Stimulated activated CD8-positive, alpha-beta memory T cell treated with anti-CD3 and anti-CD28 coated beads, Interleukin-4, amount 100 ng/mL, for 4 hours (primary cell): ENCODE measurements at places on chromosomes 12 and 14.
A peak's percentile ranks its signal among the peaks of the same experiment; 100 is the strongest.

GRCh38 chr12:123141615-123142517 lies 9.0 kb downstream of the PITPNM2 start:
- DNase-seq, result no peak

DNA sequence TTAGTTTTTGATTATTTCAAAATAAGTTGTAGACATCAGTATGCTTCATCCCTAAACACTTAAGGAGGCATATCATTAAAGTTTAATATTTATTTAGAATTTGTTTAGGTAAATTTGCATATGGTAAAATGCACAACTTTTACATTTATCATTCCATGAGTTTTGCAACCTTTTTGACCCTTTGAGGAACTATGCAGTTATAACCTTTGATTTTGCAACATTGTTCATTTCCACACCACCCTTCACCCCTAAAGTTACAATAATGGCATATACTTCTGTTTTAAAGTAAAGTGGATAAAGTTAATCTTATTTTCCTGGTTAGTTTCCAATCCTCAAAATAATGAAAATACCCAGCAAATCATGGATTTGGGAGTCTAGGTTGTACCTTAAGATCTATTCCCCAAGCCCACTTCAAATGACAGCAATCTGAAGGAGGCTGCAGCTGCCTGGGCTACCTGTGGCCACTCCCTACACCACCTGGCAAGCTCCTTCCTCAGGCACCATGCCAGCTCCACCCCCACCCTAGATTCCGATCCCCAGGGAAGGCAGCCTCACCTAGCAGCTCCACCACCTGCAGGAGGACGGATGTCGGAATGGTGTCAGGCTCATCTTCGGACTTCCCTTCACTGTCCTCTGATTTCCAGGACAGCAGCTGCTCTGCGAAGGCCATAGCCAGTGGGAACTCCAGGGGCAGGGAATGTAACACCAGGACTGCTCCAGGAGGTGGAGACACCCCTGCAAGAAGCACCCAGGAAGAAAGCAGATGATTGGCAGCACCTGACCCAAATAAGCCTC lies 65.1 kb downstream of the TRAFD1 start:
- no peak for DNase-seq

DNA sequence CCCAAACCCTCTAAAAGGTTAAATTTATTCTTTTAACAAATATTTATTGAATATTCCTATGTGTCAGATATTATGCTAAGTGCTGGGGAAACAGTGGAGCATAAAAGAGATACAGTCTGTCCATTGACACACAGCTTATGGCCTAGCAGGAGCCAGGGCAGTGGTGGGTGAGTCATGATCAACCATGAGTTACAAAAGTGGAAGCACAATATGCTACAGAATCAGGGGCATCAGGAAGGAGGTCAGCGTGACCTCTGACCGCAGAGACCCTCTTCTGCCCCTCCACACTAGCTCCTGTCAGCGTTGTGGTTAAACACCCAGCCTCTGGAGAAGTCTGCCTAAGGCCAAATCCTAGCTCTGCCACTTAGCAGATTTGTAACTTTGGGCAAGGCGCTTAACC lies 4.7 kb upstream of the PPP1R1A start:
- DNase-seq, result no peak

GRCh38 chr14:66037361-66037760 lies 448.8 kb upstream of the CCDC196 start:
- DNase-seq, result no peak

DNA sequence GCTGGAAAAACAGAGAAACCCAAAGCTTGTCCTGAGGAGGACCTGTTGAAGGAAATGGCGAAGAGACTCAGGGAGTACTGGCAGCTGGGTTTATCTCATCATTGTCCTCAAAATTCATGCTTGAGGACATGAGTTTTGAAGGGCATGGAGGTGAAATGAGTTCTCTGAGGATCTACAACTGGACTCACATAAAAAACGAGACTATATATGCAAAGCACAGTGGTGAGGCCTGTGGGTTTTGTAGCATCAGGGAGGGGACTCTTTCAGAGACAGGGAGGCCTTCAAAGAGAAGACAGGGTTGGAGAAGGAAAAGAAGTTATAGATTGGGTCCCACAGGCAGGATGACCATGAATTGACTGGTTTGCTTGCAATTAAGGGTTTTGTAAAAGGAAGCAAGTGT lies 71.3 kb upstream of the SCN8A start:
- no peak for DNase-seq

DNA sequence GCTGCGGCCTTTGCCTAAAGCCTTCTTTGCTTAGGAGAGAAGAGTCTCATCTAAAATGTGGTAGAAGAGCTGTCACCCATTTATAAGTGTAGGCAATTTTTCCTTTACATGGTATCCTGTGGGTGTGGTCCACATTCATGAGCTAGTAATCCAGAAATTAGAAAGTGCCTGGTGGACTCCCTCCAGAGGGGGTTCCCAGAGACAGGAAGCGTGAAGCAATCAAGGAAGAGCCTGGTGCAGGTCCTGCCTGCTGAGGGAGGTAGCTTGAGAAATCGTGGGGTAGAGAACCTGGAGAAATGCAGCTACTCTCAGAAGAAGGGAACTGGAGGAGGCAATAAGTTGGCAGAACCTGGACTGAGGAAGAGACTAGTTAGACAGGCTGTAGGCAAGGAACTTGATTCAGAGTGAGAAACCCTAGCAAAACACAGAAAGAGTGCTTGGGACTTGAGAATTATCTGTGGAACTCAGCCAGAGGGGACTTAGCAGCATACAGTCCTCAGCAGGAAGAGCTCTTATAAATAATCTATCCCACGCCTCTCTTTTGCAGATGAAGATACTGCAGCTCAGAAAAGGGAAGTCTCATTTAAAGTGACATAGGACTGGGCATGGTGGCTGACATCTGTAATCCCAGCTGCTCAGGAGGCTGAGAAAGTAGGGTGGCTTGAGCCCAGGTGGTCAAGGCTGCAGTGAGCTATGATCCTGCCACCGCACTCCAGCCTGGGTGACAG lies 182.4 kb upstream of the CCND2 start:
- DNase-seq, result no peak

DNA sequence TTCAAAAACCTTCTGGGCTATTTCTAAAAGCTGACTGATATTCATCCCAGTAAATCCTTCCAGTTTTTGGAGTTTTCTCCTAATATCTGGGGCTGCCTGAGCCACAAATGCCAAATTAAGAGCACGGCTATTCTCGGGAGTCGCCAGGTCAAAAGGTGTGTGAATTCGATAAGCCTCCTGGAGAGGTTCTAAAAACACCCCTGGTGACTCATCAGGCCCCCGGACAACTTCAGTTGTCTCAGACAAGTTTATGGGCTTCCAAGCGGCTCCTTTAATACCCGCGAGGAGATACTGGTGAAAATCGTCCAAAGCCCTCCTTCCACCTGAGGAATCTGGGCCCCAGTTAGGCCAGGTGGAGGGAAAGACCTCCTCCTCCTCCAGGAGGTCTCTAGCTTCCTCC lies 677.1 kb downstream of the TMEM121 start:
- no peak for DNase-seq

GRCh38 chr14:68409387-68409786 lies 383.5 kb downstream of the ZFP36L1 start:
- DNase-seq, result no peak

GRCh38 chr12:34298176-34298970 lies 276.1 kb downstream of the ALG10 start:
- no peak for DNase-seq

- DNase-seq, result no peak
Observed at GRCh38 chr12:65741656-65742017, 82.6 kb upstream of the HMGA2 start.

- DNase-seq, result peak; percentile 4
Observed at GRCh38 chr14:72104011-72104613, 171.9 kb downstream of the RGS6 start.

DNA sequence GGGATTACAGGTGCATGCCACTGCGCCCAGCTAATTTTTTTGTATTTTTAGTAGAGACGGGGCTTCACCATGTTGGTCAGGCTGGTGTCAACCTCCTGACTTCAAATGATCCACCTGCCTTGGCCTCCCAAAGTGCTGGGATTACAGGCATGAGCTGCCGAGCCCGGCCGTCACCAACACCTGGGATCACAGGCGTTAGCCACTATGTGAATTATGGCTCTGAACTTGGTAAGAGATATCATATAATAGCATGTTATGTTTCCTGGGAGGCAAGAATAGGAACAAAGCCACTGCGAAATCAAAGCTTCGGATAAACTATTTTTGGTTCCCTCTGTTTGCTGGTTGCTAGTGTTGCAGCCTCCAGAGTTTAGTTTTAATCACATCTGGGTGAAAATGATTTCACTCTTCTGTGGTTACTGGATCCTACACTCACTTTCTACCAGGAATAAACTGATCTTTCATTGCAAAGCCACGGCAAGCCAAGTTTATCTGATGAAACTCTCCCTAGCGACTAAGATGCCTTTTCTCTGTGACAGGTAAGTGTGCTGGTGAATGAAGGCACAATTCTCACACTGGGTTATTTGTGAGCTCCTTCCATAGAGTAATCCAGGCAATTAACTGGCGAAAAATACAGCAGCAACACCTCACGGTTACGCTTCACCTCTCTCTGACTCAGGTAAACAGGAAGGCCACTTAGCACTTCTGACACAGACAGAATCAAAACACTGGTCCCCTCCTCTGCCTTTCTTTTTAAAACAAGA lies 16.7 kb downstream of the SNRNP35 start:
- DNase-seq, result no peak

DNA sequence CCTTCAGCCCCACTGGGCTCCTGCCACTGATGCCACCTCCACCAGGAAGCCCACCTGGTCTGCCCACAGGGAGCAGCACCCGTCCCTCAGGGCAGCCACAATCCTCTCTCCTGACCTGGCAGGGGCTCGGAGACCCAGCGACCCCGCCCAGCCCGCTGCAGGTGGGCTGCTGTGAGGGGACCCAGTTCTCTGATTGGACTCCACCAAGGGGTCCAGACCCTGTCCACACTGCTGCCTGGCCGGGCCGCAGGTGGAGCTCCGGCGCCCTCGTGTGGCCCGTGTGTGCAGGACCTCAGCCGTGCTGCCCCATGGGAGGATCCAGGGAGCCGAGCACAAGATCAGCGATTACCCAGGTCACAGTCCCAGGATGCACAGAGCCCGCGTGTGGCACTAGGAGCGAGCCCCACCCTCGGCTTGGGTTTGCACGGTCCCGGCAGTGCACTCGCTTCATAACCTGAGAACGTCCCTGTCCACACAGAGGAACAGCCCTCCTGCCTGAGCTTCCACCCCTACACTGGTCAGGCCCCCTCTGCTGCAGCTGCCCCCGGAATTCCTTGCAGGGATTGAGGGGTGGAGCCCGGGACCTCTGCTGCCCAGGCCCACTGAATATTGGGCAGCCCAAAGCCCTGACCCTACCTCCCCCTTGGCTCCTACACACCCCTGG lies 35.4 kb upstream of the TMEM179 start:
- DNase-seq, result no peak

GRCh38 chr12:48903982-48904411 lies 21.3 kb downstream of the FKBP11 start:
- peak; percentile 69 for DNase-seq

GRCh38 chr12:106299202-106299774 lies 3.2 kb upstream of the TCP11L2 start:
- DNase-seq, result no peak

- no peak for DNase-seq
Observed at GRCh38 chr12:38385486-38385885, 68.9 kb downstream of the ALG10B start.

- no peak for DNase-seq
Observed at GRCh38 chr12:122855928-122856831, 20.9 kb downstream of the HIP1R start.

DNA sequence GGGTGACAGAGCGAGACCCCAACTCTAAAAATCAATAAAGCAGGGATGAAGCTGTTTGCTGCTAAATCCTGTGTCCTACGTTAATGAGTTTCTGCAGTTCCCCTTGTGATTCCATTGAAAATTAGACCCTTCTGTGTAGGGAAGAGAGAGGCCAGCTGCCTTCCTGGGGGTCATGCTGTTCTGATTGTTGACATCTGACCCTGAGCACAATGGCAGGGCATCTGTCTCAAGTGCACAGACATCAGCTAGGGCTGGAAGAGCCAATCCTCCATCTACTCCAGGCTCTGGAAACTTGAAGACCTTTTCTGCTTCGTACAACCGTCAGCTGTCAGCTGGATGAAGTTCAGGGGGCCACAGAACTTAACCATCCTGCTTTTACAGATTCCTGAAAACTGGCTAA lies 10.1 kb downstream of the FBXL14 start:
- no peak for DNase-seq

- DNase-seq, result no peak
Observed at GRCh38 chr12:68253504-68253903, at the start of gene IL22. Gene IL22 (minus strand): TSS chr12:68253604. CDS start chr12:68253448, 156 bp downstream.

DNA sequence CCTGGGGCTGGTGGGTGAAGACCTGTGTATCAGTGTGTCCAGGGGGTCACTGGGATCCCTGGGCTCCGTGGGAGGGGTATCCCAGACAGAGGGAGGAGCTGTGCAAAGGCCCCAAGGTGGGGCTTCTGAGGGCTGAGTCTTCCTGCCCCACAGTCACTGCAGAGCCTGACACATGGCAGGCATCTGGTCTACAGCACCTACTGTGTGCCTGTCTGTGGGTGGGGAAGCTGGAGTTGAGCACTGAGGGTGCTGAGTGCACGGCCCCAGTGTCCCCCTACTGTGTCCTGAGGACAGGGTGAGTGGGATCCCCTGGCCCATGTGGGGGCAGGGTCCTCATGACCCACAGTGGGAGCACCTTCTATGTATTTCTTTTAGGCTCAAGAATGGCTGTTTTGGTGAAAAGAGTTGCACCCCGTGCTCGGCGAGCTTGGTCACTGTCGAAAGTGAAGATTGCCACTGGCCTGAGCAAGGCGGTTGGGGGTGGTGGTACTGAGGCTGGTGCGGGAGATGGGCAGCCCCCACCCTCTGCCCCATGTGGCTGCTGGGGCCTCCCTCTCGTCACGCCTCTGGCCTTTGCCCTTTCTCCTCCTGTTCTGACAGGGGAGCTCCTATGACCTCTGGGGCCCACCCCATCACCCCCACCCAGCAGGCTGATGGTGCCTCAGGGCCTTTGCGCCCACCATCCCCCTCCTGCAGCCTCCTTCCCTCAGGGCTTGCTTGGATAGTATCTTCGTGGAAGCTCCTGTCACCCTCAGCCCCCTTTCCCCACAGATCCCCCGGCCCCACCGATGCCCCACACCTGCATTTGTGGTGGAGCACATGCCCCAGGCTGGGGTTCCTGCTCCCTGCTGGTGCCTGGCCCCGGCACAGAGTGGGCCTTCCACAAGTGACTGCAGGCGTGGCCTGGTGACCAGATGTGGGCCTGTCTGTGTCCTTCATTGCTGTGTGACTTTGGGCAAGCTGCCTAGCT lies 55.8 kb downstream of the BEGAIN start:
- DNase-seq, result no peak
